ENCODE measurements at places on chromosomes 5 and 9.

GRCh38 chr5:176541338-176542134 lies 4.3 kb upstream of the RNF44 start:
- DNase-seq: peak; percentile 65

- no peak for DNase-seq
Measured at GRCh38 chr5:115325296-115325959, 29.0 kb upstream of the CCDC112 start.

DNA sequence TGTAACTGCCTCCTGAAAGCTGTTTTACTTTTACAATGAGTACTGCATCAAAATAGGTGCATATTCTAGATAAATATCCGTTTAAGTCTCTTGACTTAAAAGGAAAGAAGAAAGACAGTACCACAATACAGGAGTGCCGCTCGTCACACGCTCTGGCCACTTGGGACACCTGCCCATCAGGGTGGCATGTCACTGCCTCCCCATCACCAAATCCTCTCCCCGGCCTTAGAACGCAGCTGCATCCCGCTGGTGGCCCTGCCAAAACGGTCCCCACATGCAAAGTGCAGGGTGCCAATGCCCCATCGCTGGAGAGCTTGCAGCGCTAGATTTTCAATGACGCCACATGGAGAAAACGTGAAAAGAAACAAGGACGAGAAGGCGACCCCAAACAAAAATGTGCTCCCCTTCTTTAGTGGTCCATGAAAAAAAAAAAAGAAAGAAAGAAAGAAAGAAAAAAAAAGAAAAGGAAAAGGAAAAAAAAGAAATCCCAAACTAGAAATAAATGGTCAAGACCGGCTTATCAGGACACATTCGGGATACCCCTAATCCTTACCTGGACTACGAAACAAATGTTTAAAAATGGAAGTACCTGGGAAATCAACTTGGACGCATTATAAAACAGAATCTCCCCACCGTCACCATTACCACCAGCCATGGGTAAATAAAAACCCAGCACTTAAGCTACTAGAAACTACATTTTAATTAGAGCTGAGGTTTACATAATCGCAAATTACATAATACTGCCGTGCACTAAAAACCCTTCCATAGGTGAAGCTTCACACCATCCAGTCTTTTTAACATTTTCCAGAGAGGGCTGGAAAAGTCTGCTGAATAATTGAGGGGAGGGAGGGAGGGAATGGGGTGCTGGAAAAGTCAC lies 1.0 kb downstream of the ANKH start:
- peak; percentile 40 for DNase-seq

GRCh38 chr5:129945774-129946270 lies 41.6 kb downstream of the CHSY3 start:
- DNase-seq: no peak

GRCh38 chr5:158812408-158812807 lies 287.3 kb downstream of the EBF1 start:
- no peak for DNase-seq

- DNase-seq: no peak
Measured at GRCh38 chr5:167294882-167295680, 996.4 kb upstream of the WWC1 start.

- DNase-seq: no peak
Measured at GRCh38 chr5:17143335-17143734, 74.1 kb upstream of the BASP1 start.

DNA sequence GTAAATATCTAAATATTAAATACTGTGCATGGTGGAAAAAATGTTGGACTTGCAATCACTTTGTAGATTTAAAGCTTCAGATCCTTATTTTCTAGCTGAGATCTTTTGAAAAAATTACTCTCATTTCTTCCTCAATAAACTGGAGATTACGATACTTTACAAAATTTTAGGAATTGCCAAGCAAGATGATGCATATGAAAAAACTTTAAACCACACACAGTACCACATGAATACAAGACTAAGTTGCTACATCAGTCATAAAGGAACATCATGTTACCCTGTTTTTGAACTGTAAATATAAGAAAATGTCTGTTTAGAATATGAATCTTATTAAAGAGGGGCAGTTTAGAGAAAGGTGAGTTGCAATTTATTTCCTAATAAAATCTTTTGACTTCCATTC lies 703.6 kb upstream of the NUDT12 start:
- no peak for DNase-seq

DNA sequence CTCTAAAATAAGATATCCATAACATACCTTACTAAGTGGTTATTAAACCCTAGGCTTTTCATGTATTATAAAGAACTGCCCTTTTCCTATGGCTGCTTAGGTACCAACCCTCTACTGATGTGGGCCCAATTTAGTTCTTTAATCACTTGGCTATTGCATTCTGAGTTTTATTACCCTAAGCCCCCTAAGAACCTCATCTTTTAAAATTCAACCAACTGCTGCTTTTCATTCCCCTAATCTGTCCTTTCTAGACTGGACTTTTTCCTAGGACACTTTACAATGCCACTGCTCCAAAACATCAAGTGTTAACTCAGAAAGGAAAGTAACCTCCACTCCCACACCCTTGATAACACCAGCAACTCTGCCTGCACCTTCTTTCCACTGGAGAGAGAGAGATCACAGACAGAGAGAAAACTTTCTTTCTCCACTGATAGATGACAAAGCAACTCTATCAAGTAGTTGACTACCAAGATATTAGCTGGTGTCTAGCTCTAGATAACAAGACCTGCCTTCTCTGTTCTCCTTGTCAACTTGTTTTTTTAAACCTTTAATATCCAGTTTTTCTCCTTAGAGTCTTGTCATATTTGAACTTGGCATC lies 27.3 kb downstream of the ELL2 start:
- DNase-seq: no peak

DNA sequence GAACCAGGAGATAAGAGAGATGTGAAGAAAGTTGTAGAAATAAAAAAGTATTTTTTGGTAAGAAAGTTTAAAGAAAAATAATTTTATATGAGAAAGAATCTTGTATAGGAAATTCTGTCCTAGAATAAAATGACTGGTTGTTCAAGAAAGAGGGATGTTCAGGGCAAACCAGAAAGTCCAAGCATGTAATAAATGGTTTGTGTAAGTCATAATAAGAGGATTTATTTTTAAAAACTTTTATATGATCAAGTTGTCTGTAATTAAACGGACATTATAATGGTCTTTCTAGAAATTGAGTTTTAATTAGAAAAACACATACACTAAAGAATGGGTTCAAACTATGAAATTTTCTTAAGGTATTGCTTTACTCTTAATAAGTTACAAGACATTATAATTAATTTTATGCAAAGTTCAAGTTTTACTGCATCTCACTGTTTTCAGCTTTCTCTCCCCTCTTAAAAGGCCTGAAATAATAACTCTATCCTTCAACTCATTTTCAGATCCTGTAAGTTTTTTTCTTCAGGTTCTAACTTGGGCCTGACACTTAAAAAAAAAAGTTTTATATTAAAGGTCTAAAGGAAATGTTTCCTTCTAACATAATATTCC lies 56.1 kb upstream of the ZNF300 start:
- no peak for DNase-seq

GRCh38 chr5:61766141-61766540 lies 434.1 kb downstream of the ZSWIM6 start:
- DNase-seq: no peak

- DNase-seq: no peak
Measured at GRCh38 chr5:150447188-150447587, 2.4 kb downstream of the RPS14 start.

- DNase-seq: no peak
Measured at GRCh38 chr9:118058227-118058626, 354.0 kb downstream of the TLR4 start.

DNA sequence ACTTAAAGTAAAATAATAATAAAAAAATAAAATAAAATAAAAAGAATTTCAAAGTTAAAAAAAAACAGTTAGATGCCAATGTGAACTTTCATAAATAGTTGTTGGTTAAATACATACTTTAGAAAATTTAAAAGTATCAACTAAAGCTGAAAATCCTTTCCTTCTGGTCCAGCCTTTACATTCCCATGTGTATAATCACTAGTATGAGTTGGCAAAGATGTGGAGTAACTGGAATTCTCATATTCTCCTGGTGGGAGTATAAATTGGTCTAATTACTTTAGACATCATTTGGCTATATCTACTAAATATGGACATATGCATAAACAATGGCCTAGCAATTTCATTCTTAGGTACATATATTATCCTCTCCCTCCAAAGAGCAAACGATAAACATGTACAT lies 619.9 kb downstream of the PTPRD start:
- DNase-seq: no peak

DNA sequence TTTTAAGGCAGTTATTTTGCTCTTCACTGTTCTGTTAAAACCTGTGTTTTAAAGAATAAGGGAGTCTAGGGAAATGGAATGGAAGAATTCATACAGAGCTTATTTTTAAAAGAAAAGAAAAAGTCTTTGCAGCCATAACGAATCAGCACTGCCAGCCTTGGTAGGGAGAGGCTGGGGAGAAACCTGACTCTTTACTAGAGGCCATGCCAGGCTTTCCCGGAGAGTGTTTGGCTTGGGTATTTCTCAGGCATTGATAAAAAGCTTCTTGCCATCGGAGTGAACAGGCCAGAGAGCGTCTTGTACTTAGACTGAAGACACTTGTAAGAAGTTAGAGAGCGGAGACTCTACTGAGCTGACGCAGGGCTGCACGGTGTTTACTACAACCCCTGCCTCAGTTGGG lies 72.7 kb upstream of the NFIL3 start:
- no peak for DNase-seq

DNA sequence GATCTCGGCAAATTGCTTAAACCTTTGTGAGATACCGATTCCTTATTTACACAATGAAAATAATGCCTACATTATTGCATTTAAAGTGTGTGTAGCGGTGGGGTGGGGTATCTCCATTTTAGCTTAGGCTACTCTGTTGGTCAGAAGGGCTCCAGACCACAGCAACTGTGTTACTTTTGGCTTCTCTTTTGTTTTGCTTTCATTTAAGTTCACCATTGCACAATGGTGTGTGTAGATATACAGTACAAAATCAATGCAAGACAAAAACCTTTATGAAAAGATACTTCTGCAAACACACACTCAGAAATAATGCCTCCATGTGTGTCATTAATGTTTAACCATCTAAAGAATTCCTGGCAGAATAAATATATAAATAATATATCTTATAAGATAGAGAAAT lies 279.4 kb downstream of the FBXL17 start:
- DNase-seq: no peak

- DNase-seq: no peak
Measured at GRCh38 chr9:108016446-108016845, 526.9 kb upstream of the KLF4 start.

GRCh38 chr9:127022913-127023660 lies 99.3 kb downstream of the ANGPTL2 start:
- no peak for DNase-seq

DNA sequence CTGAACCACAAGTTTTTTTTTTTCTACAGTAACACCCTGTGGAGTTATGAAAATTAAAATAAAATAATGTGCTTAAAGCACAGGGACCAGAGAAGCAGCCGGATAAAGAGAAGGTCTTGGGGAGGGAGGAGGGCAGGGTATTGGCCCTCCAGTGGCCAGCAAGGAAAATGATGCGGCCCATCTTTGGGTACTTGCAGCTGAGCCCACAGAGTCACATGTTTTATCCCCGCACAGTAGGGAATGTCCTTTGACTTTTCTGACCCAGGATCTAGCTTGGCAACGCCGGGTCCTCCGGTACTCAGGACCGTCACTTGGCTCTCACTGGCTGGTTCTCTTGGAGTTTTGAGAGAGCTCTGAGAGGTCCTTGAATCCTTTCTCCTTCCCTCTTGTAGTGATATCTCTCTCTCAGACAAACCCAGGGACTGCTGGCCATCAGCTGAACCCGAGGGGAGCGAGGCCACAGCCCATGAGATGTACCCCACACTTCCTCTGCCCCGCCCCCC lies 35.3 kb upstream of the HSPA9 start:
- DNase-seq: no peak

GRCh38 chr5:168171901-168172759 lies 119.3 kb upstream of the WWC1 start:
- no peak for DNase-seq

DNA sequence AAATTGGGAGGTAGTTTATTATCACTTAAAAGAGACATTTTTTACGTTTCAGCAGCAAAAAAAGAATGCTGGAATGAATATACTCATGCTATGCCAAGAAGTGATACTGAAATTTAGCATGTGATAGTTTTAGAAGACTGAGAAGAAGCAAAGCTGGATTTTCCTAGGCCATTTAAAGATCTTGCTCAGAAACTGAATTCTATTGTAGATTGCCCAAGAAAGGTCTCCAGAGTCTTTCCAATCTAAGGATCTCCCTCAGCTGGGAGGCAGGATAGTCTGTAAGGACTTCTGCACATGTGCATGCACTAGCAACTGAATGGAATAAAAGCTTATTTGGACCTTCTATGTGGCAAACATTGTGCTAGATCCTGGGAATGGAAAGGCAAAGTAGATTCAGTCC lies 334.5 kb downstream of the DTWD2 start:
- no peak for DNase-seq

DNA sequence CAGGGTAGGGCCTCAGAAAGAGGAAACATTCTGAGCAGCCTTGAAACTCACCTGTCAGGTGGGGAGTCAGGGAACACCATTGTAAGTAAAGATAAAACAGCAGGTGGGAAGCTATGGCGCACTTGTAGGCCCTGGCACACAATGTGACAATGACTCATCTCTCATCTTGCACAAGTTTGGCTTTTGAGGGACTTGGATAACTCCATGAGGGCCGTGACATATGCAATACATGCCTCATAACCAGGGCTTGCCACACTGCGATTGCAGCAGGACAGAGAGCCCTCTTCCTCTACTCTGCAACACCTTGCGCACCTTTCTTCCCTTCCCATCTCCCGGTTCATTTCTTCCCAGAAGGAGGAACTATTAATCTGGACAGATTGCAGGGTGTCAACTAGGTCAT lies 144.9 kb downstream of the CEP120 start:
- DNase-seq: no peak

DNA sequence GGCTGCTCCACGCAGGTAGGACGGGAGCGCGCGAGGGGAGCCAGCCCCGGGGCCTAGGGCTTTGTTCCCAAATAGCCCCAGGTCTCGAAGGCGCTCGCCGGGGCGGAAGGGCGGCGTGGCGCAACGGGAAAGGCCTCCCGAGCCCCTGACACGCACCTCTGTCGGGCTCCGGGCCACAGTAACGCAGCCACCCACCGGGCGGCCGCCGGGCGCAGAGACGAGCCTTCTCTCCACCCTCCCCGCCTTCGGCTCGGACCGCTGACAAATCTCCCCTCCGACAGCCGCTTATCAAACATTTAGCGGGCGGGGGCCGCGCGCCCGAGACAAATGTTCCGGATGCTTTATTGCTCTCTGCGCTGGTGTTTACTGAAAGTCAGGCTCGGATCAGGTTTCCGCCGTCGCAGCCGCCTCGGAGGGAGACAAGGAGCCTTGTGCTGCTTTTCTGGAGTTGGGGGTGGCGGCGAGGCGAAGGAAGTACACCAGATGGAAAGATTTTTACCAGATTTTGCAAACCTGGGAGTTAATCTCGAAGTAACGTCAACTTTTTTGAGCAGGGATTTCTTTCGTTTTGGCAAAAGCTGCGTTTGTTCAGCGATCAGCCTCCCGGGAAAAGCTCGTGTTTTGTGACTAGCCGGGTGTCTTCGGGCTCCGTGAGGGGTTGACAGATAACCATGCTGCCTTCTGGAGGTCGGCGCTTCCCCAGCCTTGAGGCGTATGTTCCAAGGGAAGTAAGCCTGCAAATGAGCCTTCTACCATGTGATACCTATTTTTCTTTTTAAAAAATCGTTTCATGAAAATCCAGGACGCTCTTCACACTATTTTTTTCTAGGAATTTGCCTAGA lies 950 bp downstream of the RGMB start:
- peak; percentile 63 for DNase-seq
